ENCODE measurements at places on chromosomes 2 and 18.

DNA sequence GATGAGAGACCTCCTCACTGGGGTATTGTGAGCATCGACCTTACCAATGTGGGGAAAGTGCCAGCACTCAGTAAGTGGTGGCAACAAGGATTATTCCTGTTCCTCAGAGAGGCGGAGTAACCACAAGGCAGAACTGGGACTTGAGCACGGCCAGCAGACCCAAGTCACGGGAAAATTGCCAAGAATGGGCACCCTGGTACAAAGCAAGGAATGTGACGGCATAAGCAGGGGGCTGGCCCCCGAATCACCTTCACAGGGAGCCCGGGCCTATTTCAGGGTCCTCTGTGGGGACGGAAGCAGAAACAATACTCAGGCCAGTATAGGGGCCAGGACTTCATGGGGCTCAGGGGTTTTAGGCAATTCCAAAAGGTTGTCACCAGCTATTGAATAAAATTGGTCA lies 25.4 kb downstream of the CENPA start:
- no peak for DNase-seq

GRCh38 chr2:162258169-162258568 lies 14.9 kb upstream of the FAP start:
- DNase-seq, result no peak

DNA sequence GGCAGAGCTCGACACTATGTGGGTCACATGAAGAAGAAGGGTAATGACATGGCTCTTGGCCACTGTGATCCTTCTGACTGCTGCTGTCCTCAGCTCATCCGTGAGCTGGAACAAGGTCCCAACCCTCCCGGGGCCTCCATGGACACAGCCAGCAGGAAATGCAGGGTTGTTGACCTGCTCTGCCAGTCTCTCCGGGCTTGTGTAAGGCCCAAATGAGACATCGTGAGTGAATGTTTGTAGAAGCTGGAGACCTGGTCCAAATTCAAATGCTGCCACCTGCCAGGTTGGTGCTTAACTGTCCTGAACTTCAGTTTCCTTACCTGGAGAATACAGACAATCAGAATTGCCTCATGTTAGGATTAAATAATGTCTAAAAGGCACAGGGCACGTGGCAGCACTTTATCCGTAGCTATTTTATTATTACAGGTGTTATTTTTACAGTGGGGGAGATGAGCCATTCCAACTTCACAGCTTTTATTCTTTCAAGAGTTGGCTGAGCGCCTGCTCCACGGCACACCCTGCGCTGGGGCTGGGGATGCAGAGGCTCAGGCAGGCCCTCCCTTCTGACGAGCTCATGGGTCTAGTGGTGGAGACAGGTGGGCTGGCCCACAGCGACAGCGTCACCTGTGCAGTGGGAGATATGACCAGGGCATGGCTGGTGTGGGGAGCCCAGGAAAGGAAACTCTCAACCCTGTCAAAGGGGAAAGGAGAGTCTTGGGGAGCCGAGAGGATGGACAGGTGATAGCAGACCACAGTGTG lies 15.1 kb downstream of the ARHGEF4 start:
- no peak for DNase-seq

GRCh38 chr2:9617749-9618148 lies 13.0 kb downstream of the YWHAQ start:
- DNase-seq, result no peak

DNA sequence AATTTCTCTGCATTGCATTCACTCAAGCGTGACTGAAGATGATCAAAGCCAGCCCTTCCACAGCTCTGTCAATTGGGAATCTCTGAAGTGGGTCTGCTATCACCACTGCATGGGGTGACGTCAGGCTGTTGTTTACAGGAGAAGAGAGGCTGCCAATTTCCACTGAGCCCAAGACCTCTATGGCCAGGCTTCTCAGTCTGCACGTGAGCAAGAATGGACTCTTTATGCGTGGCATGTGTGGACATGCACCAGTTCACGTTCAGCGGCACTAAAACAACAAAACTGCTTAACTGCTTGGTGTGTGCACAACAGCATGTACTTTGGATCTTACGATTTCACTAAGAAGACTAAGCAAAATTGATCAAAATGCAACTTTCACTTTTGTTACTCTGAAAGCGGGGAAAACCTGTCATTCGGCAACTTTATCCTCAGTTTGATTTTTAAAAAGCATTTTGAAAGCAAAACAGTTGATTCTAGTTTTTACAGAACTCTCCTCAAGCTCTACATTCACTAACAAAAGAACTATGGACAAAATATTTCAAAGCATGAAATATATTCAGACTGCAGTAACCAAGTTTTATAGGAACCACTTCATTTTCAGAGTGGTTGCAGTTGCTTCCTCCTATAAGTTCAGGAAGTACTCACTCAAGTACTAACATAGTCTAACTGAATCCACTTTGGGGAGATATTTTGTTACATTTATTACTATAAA lies 77.0 kb upstream of the SERTAD2 start:
- no peak for DNase-seq

DNA sequence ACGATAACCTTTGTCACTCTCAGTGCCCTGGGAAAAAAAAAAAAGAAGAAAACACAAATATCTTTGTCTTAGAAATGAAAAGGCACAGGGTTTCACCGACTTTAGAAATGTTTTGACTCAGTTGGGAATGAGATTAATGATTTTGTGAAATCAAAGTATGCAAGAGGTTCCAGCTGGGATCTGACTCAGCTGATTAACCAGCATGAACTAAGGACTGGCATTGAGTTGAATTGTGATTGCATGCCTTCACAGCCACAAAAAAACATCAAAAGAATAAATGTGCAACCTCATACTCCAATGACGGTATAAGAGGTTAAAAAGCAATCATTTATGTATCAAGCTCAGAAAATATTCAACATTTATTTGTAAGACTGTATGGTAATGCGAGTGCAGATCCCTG lies 566.6 kb upstream of the DSEL start:
- no peak for DNase-seq

Measured in stimulated activated CD8-positive, alpha-beta memory T cell treated with anti-CD3 and anti-CD28 coated beads, Interleukin-4, amount 100 ng/mL, for 1 hour (primary cell).